PC-9 (cell line): ENCODE measurements at places on chromosomes 4 and X.

- H3K27me3 ChIP-seq = no peaks in the 10 kb centered on the region
- H3K4me1 ChIP-seq = no peaks in the 10 kb centered on the region
- no peaks in the 10 kb centered on the region for H3K36me3 ChIP-seq
- no peak for DNase-seq
Observed at GRCh38 chrX:133018229-133018628, 59.8 kb upstream of the HS6ST2 start.

GRCh38 chrX:13646154-13646549, 6.8 kb upstream of the TCEANC start:
- H3K36me3 ChIP-seq = no peaks in the 10 kb centered on the region
- H3K27ac ChIP-seq = no peak overlapping the region
- no peaks in the 10 kb centered on the region for H3K27me3 ChIP-seq
- H3K4me3 ChIP-seq = no peak overlapping the region

GRCh38 chr4:77154761-77155499, 2.1 kb upstream of the CCNG2 start:
- H3K36me3 ChIP-seq = no peaks in the 10 kb centered on the region; the same call in 1 of the 2 replicates
- H3K4me3 ChIP-seq = no peak overlapping the region
- H3K4me1 ChIP-seq = peaks cover 50% of the 10 kb centered on the region

DNA sequence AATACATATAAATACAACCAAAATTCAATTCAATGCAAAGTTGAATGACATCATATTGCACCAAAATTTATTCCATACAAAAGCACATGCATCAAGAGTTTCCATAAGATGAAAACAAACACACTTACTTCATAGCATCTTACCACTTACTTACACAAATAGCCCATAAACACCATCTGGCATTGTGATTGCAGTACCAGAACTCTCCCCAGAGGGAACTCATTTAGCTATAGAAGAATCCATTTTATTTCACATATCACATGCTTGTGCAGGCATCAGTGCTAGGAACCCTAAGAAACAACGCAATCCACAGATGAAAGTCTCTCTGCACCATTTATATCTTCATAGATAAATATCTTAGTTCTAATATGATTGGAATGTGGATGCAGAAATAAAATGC, 77.9 kb downstream of the SLC7A11 start:
- H3K27ac ChIP-seq = no peak overlapping the region
- no peaks in the 10 kb centered on the region for H3K4me1 ChIP-seq
- DNase-seq = no peak
- no peaks in the 10 kb centered on the region for H3K27me3 ChIP-seq
- H3K4me3 ChIP-seq = no peak overlapping the region
- H3K36me3 ChIP-seq = peaks cover 5% of the 10 kb centered on the region; the same call in 1 of the 2 replicates

DNA sequence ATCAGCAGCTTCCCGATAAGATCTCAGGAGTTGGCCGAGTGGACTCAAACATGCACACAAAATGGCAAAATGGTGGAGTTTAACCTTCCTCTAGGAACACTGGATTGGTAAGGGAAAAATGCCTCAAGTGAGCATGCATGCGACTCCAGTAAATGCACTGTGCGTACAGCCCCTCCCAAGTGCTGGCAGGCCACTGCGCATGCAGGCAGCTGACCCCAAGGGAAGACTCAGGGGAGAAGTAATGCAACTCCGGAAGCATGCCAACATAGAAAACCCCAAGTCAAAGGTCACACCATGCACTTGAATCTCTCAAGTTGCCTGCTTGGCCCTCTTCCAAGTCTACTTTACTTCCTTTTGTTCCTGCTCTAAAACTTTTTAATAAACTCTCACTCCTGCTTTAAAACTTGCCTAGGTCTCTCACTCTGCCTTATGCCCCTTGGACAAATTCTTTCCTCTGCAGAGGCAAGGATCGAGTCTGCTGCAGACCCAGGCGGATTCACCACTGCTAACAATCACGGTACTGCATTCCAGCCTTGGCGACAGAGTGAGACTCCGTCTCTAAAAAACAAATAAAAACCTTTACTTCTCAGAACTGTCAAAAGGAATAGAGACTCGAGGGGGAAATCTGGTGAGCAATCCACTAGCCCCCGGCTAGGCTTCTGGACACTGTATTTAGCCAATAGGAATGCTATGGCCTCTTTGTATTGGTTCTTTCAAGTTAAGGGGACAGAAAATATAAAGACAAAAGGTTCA, 33.5 kb downstream of the NYX start:
- H3K4me1 ChIP-seq = no peaks in the 10 kb centered on the region
- H3K4me3 ChIP-seq = no peak overlapping the region
- DNase-seq = no peak
- H3K27ac ChIP-seq = no peak overlapping the region

- H3K4me1 ChIP-seq = no peaks in the 10 kb centered on the region
- peaks cover 7% of the 10 kb centered on the region; the same call in 1 of the 2 replicates for H3K27me3 ChIP-seq
- no peaks in the 10 kb centered on the region for H3K36me3 ChIP-seq
- H3K27ac ChIP-seq = no peak overlapping the region
- DNase-seq = no peak
- no peak overlapping the region for H3K4me3 ChIP-seq
Observed at GRCh38 chrX:116726806-116727205, 264.0 kb upstream of the CT83 start.

DNA sequence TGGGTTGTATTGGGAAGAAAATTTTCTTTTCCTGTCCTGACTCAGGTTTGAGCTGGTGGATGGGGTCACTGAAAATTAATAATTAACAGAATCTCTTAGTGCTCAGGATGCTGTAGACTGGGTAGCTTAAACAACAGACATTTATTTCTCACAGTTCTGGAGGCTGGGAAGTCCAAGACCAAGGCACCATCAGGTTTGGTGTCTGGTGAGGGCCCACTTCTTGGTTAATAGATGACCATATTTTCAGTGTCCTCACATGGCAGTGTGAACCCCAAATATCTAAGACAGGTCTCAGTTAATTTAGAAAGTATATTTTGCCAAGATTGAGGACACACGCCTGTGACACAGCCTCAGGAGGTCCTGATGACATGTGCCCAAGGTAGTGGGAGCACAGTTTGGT, 31.1 kb downstream of the HERC6 start:
- no peaks in the 10 kb centered on the region for H3K27me3 ChIP-seq
- H3K4me1 ChIP-seq = no peaks in the 10 kb centered on the region
- H3K27ac ChIP-seq = no peak overlapping the region
- no peak for DNase-seq
- no peak overlapping the region for H3K4me3 ChIP-seq
